ENCODE measurements at places on chromosomes 4 and X. TPM values are rescaled to one million over a fixed set of nuclear protein-coding genes. Genes with fewer than 3 reads are reported as not detected.

The PDLIM3 gene
- not detected for total RNA-seq

The SMIM20 gene
- 19.4 TPM for total RNA-seq

The MMRN1 gene
- not detected for total RNA-seq

The HELT gene
- not detected for total RNA-seq

The SPIN2A gene
- 0.56 TPM for total RNA-seq

The GAGE12E gene
- total RNA-seq = not detected

The SLC6A8 gene
- total RNA-seq = 127 TPM

The PITX2 gene
- total RNA-seq = 8.6 TPM

The PNMA5 gene
- total RNA-seq = 0.10 TPM

The MND1 gene
- 3.9 TPM for total RNA-seq

GRCh38 chr4:11546391-11547175 lies 117.9 kb upstream of the HS3ST1 start:
- DNase-seq = no peak

DNA sequence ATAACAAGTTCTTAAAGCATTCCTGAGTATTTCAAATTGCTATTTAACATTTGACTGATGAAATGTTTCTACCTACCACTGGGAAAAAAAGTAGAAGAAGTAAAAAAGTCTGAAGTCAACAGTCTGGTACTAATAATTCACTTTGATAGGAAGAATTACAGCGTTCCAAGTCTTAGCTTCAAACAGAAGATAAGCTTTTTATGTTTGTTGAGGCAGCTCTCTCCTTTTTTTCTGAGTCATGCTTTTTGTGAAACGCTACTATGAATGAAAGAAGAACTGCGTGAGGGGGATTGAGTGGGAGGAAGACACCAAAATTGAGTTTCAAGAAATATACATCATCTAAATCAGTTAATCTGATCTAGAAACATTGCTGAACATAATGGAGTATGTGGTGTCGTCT lies 13.0 kb upstream of the KDR start:
- DNase-seq = no peak

- DNase-seq = no peak
Measured at GRCh38 chrX:38437093-38437492, 84.7 kb downstream of the OTC start.

DNA sequence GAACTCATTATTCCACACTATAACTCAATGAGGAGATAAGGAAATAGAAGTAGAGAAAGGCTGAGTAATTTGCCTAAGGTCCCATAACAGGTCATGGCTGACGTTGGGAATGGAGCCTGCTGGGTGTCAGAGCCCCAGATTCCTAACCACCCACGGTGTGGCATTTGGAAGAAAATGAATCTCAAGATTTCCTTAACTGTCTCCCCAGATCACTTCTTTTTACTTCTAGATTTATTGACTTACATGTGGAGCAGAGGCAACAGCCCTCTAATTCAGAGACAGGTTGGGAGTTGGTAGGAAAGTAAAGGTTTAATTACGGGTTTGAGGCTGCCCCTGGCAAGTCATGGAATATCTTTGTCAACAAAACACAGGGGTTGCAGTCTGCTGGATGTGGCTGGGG lies 134.0 kb downstream of the ARHGAP10 start:
- no peak for DNase-seq

GRCh38 chr4:137253949-137254348 lies 278.3 kb downstream of the PCDH18 start:
- no peak for DNase-seq

DNA sequence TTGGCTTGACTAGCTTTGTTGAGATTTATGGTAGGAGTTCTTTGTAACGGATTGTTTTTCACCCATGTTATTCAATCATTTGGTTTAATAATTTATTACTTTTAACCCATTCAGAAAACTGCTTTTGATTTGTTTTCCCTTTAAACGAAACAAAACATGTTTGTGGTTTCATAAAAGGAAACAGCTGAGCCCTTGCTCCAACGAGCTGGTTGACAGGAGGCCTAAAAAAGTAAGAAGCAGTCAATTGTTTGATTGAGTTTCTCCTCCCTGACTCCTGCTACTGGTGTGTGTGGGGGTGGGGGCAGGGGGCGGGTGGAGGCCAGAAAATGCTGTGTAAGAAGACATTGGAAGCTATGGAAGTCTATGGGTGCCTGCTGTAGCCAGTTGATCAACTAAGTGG lies 102.8 kb downstream of the CHRDL1 start:
- no peak for DNase-seq

- DNase-seq = no peak
Measured at GRCh38 chr4:30068234-30068633, 651.9 kb upstream of the PCDH7 start.

DNA sequence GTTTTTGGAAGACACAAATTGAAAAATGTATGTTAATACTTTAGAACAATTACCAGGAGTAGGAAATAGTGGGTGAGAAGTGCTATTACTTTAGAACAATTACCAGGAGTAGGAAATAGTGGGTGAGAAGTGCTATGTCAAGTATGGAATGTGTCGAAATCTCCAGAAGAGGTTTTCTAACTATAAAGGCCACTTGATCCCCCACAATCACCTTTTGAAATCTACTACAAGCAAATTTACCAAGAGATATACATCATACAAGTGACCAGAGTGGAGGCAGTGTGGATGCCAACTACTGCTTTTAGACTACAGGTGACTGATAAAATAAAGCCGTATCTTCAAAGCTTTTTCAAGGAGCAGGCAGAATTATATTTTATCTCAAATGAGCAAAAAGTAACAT lies 43.1 kb downstream of the MAB21L2 start:
- DNase-seq = no peak

- no peak for DNase-seq
Measured at GRCh38 chr4:48841045-48841827, 10.3 kb downstream of the OCIAD1 start.

DNA sequence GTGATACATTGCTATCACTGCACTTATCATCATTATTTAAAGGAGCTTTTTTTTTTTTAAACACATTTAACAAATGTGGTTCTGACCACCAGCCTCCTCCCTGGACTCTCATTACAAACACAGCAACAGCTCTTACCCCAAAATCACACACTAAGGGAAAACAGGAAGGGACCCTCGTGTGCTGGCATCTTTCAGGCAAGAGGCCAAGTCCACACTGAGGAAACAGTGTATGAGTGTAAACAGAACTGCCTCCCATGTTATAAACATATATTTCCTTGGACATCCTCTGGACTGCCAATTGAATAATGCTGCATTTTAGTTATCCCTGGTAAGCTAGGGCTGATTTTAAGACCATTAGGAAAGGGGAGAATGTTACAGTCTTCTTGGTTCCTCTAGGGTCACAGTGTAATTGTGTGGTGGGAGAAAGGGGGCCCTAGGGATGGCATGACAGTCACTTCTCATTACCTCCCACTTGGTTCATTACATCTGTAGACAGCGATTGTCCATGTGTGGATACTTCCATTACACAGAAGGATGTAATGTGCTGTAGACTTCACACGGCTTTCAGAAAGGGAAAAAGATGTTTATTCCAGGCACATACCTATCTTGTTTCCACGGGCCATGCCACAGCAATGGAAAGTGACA lies 244.6 kb upstream of the TET2 start:
- DNase-seq = no peak

GRCh38 chrX:112672788-112673560 lies 6.8 kb downstream of the LHFPL1 start:
- no peak for DNase-seq

DNA sequence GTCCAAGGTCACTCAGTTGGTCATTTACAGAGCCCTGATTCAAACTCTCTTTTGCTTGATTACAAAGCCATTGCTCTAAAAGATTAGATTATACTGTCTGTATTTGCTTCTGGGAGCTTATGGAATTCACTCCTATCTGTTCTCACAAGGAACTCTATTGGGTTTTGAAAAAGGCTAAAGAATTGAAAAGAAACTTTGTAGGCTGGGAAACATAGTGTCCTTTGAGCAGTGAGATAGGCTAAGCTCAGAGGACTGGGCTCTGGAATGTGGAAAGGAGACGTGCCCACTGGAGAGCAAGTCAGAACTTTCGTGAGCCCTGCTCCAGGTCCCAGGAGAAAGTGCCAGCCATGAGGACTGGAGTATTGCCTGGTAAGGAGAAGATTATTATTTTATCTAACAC lies at the start of gene RTL9:
TSS of gene RTL9 (plus strand) at position 301 of the 400 bp plus-strand sequence. CDS start 91,770 bp downstream, outside the sequence.
- no peak for DNase-seq

- DNase-seq = no peak
Measured at GRCh38 chrX:86016139-86016538, 31.2 kb downstream of the CHM start.

DNA sequence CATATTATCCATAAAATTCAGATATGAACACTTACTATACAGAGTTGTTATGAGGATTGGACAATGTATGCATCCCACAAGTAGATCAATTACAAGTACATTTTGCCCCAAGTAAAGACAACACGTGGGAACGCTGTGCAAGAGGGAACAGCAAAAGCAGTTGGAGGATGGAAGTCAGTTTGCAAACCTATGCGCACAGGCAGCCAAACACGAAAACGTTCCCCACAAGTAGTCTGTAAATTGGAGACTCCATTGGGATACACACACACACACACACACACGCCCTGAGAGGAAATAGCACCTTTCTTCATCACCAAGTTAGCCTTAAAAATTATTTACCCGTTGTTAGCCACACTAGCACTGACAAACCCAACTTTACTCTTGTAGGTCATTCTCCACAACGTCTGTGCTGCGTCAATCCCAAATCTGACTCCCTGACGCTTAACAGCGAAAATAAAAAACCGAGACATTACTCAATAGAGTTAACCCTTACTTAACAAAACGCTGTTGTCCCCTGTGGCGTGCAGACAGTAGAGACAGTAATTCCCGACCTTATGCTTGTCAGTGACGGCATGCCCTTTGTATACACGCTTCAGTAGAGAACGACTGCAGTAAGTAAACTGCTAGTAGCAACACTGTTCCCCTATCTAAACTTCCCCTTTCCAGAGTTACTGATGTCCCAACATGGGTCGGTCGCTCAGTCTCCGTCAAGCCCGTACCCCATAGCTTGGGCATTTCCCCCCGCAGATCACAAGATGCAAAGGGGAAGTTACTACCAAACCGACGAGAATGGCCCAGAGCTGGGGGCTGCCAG lies 730 bp downstream of the MANBA start:
- DNase-seq = peak; percentile 53

DNA sequence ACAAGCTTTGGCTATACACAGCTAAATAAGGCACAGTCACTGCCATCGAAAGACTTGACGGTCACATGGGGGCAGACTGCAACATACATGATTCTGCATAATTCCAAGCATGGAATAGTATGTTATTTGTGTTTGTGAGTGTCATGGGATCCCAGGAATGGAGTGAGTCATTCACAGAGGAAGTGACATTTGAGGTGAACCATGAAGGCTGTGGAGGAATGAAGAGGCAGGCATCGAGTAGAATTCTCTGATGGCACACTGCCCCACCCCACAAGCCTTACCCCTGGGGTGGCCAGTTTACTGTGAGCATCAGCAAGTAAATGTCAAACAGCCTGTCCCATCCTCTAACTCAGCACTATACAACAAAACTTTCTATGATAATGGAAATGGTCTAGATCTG lies 619.7 kb downstream of the MID1IP1 start:
- no peak for DNase-seq

- peak; percentile 65 for DNase-seq
Measured at GRCh38 chr4:73895201-73896175, 26.3 kb downstream of the CXCL1 start.

DNA sequence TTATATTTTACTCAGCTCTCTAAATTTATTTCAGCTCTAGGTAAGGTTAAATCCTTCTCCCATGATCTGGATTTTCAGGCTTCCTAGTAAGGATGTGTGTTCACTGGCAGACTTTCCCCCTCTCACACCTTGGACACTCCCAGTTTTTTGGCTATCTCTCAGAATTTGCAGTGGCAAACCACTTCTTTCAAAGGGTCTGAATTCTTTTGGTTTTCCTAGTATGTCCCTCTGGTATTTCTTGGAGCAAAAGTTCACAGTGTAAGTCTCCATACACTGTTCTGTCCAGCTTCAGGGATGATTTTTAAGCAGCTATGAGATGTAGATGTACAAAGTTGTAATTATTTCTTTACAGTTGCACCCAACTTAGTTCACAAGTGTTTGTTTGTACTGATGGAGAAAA lies 653.8 kb upstream of the GALNT7 start:
- DNase-seq = no peak

DNA sequence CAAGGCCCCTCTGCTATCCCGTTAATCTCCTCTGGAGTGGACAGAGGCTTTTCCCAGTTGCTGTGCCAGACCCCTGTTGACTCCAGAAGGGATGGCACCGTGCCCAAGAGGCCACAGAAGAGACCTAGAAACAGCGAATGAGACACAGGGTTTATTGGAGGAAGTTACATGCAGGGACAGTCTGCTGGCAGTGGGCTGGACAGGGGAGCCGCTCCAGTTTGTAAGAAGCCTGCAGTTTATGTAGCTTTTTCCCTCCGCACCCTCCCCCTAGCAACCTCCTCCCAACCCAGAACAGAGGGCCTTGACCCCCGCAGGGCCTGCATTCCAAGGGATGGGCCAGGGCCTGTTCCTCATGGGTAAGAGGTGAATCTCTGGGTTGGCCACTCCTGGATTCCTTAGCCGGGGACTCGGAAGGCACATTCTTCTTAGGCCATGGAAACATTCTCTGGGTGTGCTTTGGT lies 216.8 kb upstream of the PSAPL1 start:
- no peak for DNase-seq

GRCh38 chrX:132748909-132749308 lies 209.5 kb downstream of the HS6ST2 start:
- no peak for DNase-seq

DNA sequence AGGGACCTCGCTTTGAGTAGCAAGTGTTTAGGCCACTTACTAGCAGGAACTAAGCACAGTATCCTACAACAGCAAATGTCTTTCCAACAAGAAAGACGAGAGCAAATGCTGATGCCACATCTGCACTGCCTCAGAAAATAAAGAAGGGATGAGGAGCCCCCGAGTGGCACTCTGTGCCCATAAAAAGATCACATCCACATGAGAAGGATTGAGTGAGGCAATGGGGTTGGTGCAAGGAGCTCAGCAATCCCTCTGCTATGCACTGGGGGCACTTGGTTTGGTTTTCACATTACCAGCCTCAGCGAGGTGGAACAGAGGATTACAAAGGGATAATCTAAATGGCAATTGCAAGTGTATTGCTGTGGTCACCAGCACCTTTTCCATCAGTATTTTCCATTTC lies 252.8 kb upstream of the SLC7A11 start:
- peak; percentile 75 for DNase-seq

DNA sequence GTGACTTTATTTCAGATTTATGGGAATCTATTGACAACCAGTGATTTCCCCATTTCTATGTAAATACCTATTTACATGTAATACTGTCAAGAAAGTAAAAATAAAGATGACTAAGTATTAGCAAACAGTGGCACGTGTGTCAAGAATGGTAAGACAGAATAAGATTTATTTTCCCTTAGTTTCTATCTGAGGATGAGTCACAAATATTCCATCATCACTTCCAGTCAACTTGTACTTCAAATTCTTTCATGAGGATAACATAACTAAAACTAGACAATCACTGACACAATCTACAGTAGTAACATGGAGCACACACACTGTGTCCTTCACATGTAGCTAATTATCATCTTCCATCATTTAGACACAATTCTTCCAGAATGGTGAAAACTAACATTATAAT lies 625.3 kb upstream of the PCDH7 start:
- no peak for DNase-seq

GRCh38 chrX:44945736-44946135 lies 72.7 kb downstream of the KDM6A start:
- DNase-seq = peak; percentile 40
